ENCODE measurements at places on chromosomes 7 and 10.

DNA sequence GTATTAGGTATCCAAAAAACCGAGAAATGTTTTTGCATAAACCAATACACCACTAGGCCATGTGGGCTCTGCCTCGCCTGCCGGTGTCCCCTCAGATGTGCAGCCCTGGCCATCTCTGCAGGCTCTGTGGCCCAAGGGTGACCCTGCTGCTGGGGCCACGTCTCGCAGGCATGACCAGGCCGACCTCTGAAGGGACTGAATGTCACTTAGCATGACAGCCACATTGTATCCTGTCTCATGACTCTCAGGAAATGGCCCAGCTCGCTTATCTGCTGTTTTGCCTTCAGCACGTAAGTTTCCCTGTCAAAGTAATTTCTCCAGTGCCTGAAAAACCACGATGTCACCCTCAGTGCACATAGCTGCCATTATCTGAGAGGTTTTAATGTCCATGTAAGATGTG, 49.5 kb upstream of the ZNF32 start:
- DNase-seq = no peak

DNA sequence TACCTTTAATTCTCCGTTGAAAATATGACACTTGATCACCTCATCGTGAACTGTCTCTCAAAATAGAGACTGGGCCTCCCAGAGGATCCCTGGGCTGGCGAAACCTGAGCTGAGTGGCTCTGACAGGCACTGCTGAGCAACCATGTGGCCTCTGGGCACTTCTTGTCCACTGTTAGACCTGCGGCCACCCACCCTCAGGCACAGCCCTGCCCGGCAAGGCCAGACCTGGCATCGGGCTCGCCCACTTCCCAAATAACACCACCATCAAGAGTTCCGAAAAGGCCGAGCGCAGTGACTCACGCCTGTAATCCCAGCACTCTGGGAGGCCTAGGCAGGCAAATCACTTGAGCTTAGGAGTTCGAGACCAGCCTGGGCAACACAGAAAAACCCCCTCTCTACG, 82.5 kb downstream of the COBL start:
- no peak for DNase-seq

GRCh38 chr10:2839081-2839725, 228.1 kb upstream of the PFKP start:
- peak; percentile 55 for DNase-seq

GRCh38 chr7:35379481-35379880, 125.6 kb upstream of the TBX20 start:
- no peak for DNase-seq

DNA sequence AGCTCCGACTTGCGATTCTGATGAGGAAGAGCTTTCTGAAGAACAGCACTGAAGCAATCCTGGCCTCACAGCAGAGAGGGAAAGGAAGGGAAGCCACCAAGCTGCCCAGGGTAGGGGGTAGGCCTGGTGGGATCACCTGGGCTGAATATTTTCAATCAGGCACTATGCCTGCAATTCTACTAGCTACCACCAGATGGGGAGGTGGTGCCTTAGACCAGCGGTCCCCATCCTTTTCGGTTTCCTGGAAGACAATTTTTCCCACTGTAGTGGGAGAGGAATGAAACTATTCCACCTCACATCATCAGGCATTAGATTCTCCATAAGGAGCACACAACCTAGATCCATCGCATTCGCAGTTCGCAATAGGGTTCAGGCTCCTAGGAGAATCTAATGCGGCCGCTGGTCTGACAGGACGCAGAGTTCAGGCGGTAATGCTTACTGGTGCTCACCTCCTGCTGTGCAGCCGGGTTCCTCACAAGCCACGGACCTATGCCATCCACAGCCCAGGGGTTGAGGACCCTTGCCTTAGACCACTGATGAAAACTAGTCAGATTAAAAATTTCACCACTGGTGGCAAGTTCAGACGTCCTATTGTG, 2.7 kb downstream of the LRRC20 start:
- no peak for DNase-seq

GRCh38 chr7:32263611-32264010, 193.4 kb upstream of the PDE1C start:
- no peak for DNase-seq

DNA sequence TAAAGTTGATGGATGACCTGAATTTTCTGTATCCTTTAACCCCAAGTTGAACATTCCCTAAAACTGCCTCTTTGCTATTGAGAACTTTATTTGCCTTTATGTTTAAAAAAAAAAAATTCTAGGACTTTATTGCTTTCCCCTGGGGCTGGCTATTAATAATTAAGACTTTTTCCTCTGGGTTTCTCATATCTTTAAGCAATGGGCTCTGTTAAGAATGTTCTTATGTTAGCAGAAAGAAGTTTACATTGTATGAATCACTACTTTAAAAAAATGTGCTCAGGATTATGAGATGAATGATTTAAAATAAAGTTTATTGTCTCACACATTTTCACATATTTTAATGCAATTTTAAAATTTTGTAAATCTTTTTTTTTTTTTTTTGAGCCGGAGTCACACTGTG, 19.5 kb downstream of the TAX1BP1 start:
- no peak for DNase-seq

DNA sequence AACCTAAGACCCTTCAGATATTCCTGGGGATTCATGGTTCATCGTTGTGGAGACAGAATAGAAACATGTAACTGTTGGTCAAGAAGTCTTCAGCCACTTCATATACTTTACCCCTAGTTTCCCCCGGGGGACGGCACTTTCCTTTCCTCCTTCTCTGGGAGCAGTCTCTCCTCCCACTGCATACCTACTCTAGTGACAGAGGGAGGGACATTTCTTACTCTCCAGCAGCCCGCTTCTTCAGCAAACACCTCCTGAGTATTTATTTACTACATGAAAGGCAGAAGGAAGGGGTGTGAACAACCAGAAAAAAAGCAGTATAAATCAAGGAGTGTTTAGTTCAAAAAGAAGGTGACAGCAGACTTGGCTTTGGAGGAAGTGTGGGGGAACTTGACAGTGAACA, 69.0 kb downstream of the LHFPL3 start:
- no peak for DNase-seq

GRCh38 chr7:135690566-135690965, 28.3 kb downstream of the STMP1 start:
- DNase-seq = no peak

GRCh38 chr10:117470733-117471132, 71.8 kb upstream of the EMX2 start:
- no peak for DNase-seq

DNA sequence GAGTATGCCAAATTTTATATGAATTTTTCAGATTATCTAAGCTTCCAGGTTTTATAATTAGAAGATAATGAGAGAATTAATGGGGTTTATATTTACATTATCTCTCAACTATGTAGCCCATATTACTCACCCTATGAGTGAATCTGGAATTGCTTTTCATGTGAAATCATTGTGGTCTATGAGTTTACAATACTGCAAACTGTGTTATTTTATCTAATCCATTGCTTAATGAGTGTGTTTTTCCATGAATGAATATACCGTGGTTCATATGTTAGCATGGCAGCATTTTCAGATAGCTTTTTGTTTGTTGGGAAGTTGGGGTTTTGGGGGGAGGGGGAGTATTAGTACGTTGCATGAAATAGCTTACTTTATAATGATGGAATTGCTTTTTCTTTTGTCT, 44.5 kb downstream of the FGFBP3 start:
- DNase-seq = no peak

DNA sequence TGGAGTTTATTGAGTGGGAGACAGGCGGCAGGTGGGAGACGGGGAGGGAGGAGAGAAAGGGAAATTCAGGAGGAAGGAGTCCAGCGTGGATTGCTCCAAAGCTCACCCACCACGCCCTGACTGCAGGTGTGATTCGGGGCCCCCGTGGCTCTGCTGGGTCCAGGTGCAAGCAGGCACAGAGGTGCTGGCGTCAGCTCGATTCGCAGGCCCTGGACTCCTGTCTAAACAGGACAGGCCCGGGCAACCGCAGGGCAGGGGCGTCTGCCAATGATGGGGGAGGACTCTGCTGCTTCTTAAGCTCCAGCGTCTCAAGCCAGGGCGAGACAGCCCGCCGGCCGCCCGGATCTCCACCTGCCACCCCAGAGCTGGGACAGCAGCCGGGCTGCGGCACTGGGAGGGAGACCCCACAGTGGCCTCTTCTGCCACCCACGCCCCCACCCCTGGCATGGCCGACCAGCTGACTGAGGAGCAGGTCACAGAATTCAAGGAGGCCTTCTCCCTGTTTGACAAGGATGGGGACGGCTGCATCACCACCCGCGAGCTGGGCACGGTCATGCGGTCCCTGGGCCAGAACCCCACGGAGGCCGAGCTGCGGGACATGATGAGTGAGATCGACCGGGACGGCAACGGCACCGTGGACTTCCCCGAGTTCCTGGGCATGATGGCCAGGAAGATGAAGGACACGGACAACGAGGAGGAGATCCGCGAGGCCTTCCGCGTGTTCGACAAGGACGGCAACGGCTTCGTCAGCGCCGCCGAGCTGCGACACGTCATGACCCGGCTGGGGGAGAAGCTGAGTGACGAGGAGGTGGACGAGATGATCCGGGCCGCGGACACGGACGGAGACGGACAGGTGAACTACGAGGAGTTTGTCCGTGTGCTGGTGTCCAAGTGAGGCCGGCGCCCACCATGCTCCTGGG, at the start of gene CALML3:
TSS of gene CALML3 (plus strand) at position 321 of the 920 bp plus-strand sequence. CDS start at position 446, 125 bp downstream.
- DNase-seq = no peak

DNA sequence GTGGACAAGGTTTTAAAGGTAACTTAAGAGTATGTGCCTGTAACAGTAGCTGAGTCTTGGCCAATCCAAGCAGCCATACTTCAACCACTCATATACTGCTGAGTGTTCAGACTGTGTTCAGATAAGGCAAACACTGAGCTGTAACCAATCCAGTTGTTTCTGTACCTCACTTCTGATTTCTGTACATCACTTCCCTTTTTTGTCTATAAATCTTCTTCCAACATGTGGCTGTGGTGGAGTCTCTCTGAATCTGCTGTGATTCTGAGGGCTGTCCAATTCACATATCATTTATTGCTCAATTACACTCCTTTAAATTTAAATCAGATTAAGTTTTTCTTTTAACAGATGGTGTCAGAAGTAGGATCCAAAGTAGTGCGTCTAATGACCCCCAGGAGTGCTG, 149.5 kb upstream of the PHF14 start:
- no peak for DNase-seq

GRCh38 chr10:100803492-100803891, 58.1 kb downstream of the PAX2 start:
- no peak for DNase-seq

DNA sequence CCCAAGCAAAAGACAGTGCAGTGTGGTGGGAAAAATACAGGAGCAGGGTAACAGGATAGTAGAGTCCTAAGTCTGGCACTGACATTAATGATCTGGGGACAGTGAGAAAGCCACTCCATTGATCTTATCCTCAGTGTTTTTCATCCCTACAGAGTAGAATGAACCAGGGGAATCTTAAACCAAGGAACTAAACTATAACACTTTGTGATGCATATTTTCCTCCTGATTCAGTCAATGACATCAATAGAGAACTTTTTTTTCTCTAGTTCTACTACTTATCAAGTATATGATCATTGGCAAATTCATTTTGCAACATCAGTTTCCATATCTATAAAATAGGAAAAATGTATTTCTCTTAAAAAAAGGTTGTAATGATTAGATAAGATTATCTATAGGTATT, 151.1 kb downstream of the TMEM26 start:
- no peak for DNase-seq

GRCh38 chr10:48458662-48459048, 146.2 kb downstream of the ARHGAP22 start:
- DNase-seq = no peak

- DNase-seq = no peak
Observed at GRCh38 chr7:44156453-44157010, 15.4 kb upstream of the MYL7 start.

GRCh38 chr10:77168861-77169260, 468.7 kb downstream of the KCNMA1 start:
- DNase-seq = no peak

DNA sequence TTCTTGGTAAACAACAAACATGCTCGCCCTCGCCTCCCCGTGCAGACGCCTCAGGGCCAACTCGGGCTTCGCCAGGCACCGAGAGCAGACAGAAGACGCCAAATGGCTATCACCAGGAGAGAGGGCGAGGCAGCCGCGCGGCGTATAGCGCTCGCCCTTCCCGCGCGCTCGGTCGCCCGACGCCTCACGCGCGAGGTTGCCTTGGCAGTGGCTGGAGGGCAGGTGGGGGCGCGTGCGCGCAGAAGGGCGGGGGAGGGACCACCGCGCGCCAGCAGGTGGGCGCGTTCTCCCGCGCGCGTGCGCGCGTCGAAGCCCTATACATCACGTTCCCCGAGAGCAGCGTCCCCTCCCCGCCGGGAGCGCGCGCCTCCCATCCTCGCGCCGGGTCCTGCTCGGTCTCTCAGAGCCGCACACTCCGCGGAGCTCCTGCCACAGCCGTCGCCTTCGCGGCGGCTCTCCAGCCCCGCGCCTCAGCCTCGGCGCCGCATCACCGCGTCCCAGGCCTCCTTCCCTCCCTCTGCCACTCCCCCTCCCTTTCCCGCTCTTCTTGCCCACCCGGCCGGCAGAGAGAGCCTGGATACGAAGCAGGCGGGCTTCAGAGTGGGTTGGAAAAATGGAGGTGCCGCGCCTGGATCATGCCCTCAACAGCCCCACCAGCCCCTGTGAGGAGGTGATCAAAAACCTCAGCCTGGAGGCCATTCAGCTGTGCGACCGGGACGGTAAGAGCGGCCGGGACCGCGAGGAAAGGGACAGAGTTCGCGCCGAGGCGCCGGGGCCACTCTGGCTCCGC, at the start of gene PHYHIPL:
TSS of gene PHYHIPL (plus strand) at position 403 of the 790 bp plus-strand sequence. CDS start at position 614, 211 bp downstream.
- DNase-seq = peak; percentile 80

DNA sequence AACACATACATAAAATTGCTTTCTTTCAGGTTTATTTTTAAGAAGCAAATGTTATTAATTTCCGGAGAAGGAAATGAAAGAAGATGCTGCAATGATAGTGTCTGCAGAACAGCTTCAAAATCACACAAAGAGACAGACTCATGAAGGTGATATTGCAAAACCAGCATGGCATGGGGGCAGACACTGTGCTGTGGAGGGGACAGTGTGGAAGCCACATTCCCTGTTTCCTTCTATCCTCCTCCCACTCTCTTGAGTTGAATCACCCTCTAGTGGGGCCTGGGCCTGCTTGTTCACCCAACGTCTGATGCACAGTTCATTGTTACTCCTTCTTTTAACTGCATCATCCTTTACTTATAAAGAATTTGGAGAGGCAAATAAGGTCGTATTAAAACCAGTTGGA, 104.0 kb upstream of the INSIG1 start:
- DNase-seq = no peak
